ENCODE measurements at places on chromosomes 6 and 20.

GRCh38 chr6:129314575-129314974, 395.4 kb downstream of the ARHGAP18 start:
- no peak for DNase-seq

DNA sequence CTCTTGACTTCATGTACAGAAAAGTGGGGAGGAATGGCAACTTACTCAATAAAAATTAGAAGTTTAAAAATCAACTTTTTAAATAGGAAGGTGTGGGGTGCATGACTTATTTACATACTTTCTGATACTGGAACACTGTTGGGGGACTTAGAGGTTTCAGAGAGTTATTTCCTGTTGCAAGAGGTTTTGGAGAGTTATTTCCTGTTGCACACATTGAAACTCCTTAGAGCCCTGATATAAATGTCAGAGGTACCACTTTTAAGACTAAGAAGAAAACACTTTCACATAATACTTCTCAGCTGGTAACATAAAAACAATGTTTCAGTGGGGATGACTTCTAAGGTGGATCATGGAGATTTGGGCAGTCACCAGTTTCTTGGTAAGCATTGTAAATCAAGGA, 579.9 kb downstream of the MMUT start:
- DNase-seq = no peak

DNA sequence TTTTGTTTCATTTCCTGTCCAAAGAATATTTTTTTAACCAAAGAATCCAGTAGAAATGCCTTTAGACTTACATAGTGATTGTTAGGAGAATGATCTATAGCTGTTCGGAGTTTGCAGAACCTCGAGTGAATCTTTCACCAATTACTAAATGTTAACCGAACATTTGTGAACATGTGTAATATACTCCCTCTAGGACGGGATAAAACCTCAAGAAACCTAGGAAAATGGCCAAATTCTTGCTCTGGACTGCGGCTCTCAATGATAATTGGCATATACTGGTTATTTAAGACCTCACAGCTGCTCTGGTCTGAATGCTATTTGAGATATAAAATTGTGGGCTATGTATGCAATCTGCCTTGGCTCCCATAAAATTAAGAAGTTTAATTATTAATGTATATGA, 137.1 kb downstream of the PACRG start:
- DNase-seq = no peak

GRCh38 chr20:46955601-46956556, 61.2 kb downstream of the EYA2 start:
- DNase-seq = no peak

DNA sequence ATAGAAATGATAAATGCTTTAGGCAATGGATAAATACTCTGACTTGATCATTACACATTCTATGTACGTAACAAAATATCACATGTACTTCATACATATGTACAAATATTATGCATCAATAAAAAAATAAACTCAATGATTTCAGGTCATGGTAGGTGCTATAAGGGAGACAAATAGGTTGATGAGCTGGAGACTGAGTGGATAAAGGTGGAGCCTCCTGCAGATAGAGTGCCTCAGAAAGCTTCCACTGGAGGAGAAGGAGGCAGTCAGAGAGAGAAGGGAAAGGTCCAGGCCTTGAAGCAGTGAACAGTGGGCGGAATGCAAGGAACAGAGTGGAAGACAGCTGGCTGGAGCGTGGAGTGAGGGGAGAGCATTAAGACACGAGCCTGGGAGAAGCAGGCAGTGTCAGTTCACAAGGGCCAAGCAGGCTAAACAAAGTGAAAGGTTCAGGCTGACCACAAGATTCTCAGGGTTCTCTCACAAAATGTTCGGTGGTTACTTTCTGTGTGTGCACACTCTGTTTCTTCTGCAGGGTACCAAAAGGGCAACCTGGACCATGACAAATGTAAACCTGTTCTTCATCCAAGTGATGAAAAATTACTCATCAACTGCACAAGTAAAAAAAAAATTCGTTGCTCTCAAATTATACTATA, 55.9 kb upstream of the SEC63 start:
- DNase-seq = no peak

GRCh38 chr6:122872311-122872710, 83.3 kb downstream of the SMPDL3A start:
- no peak for DNase-seq

DNA sequence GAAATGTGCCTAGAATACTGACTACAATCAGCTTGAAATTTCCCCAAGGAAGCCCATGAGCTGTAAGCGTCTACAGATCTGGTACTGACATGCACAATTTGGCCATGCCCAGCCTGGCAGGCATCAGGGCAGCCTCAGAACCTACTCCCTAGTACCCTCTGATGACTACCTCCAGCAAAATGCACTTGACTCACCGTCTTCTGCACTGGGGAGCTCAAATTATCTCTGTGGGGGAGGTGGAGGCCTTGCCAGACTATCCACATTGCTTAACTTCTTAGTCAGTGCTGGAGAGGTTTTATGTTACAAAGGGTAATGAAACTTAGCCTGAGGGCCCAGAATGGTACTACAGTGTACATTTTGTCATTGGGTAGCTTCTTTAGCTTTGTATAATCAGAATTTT, 126.0 kb upstream of the ADGRF1 start:
- DNase-seq = peak; percentile 74

DNA sequence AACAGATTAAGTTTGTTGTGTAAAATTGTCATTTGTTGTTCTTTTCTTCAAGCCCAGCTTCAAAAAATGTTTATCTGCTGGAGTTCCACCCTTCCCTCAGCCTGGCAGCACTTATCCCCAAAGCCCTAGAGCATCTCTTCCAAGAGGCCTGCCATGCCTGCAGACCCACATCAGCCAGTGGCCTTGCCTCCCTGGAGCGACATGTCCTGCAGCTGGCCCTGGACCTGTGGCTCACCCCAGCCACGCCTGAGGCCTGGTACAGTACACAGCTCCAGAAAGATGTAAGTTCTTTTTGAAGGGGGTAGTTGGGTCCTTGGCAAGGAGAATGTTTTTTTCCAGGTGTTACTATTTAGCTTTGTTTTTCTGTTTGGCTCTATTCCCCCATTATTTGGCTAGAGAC, 124.8 kb downstream of the CD164 start:
- DNase-seq = no peak

DNA sequence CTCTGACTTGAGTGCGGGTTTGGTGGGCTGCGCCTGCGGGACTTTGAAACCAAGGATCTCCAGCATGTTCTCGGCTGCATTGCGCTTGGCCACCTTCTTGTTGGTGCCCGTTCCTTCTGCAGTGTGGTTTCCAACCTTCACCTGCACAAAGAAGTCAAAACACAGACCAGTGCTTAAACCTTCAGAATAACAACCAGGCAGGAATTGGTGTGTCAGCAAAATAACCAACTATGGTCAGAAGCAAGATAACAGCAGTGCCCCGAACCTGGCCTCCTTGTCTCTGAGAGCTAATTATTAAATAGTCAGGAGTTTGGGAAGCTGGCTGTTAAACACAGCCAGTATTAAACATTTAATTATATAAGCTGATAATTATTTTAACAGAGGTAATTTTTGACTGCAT, 68.1 kb downstream of the STAU1 start:
- DNase-seq = peak; percentile 44

- DNase-seq = peak; percentile 59
Measured at GRCh38 chr20:6994452-6994851, 227.0 kb downstream of the BMP2 start.

DNA sequence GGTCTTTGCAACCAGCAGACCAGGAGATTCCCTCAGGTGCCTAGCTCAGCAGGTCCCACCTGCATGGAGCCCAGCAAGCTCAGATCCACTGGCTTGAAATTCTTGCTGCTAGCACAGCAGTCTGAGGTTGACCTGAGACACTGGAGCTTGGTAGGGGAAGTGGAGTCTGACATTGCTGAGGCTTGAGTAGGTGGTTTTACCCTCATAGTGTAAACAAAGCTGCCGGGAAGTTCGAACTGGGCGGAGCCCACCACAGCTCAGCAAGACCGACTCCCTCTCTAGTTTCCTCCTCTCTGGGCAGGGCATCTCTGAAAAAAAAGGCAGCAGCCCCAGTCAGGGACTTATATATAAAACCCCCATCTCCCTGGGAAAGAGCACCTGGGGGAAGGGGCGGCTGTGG, 34.3 kb downstream of the PRSS35 start:
- peak; percentile 9 for DNase-seq
